ENCODE measurements at places on chromosomes 12 and 14.
A peak's percentile ranks its signal among the peaks of the same experiment; 100 is the strongest.

DNA sequence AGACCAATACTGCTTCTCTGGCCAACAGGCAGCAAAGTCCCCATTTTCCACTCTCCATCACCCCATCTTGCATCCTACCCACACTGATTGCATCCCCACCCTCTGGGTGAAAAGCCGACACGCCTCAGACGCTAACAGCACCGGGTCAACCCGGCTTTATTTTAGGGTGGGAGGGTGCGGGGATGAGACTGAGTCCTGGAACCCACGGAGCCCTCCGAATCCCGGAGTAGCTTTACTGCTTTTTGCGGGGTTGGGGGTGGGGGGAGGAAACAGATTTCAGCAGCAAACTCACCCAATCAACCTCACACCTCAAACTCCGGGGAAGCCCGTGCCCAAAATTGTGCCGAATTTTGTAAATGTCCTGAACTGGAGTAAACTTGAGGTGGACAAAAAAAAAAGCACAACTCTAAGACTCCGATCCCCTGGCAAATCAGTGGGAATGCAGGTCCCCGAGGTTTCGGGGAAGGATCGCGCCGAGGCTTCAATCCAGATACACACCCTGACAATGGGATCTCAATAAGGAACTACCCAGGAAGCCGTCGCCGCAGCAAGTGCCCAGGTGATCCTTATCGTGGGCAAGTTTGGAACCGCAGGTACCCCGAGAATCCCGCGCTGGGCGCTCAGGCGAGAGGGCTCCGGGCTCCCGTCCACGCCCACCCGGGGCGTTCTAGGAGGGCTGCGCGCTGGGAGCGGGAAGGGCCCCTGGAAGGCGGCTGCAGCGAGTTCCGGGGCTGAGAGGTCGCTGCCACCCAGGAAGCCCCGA is 1.1 kb downstream of the GCH1 start:
- no peak for DNase-seq

- DNase-seq, result no peak
Observed at GRCh38 chr12:55862286-55862685, 19.6 kb upstream of the MMP19 start.

- DNase-seq, result no peak
Observed at GRCh38 chr12:5258498-5258897, 173.4 kb upstream of the NTF3 start.

GRCh38 chr12:94228488-94228907 is 80.1 kb downstream of the PLXNC1 start:
- DNase-seq, result no peak

DNA sequence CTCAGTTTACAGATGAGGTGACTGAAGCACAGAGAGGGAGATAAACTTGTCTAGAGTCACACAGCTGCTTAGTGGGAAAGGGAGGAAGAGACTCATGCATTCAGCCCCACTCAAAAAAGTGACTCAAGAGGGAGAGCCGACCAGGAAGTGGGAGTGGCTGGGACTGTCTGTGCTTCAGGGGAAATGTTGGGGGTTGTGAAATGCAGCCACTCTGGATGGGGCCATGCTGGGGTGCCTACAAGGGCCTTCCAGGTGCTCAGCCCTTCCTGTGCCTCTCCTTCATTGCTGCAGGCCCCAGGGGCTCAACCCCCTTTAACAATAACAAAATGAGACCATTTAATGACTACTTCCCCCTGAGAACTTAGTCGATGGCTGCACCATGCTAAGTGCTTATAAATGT is 41.8 kb downstream of the CACNA1C start:
- no peak for DNase-seq

- DNase-seq, result peak; percentile 35
Observed at GRCh38 chr14:52663850-52664249, 31.5 kb downstream of the ERO1A start.

DNA sequence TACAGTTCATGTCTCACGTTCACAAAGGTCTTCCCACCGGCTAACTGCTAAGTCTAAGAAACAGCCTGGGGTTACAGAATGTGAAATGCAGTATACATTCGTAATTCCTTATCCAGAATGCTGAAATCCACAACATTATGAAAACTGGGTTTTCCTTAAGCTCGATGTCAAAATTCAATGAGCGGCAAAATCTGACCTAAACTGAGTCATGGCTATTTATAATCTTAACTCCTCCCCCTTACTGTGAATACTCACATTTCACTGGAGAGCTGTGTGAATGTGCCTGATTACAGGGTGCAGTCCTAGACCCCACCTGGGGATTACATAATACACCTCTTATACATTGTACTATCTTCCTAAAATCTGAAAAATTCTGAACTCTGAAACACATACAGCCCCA is 35.3 kb downstream of the STX2 start:
- no peak for DNase-seq

GRCh38 chr14:69328317-69328716 is 68.4 kb downstream of the GALNT16 start:
- DNase-seq, result no peak

DNA sequence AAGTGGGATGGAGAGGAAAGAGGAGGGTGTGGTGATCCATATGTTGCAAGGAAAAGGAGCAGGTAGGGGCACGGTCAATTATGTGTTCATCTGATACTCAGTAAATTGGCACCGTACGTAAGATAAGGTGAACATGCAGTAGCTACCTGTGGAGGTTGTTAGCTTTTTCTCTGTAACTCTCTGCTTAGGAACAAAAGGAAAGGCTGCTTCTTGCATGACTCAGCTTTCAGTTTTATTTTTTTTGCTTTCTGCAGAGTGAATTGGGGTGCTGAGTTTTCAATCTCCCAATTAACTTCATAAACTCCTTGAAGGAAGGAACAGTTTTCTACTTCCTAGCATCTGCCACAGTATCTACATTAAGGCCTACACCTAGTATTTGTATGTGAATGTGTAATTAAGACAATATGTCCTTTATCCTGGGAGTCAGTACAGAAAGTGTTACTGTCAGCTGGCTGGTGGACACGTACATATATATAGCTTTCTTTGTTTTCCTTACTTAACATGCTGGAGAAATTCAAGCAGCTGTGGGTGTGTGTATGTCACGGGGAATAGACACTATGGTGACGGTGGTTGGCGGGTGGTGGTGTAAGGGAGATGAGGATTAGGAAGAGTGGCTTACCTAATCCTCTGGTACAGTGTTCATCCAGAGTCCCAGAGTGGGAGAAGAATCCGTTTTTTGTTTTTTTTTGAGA is 40.1 kb upstream of the WNK1 start:
- DNase-seq, result no peak

DNA sequence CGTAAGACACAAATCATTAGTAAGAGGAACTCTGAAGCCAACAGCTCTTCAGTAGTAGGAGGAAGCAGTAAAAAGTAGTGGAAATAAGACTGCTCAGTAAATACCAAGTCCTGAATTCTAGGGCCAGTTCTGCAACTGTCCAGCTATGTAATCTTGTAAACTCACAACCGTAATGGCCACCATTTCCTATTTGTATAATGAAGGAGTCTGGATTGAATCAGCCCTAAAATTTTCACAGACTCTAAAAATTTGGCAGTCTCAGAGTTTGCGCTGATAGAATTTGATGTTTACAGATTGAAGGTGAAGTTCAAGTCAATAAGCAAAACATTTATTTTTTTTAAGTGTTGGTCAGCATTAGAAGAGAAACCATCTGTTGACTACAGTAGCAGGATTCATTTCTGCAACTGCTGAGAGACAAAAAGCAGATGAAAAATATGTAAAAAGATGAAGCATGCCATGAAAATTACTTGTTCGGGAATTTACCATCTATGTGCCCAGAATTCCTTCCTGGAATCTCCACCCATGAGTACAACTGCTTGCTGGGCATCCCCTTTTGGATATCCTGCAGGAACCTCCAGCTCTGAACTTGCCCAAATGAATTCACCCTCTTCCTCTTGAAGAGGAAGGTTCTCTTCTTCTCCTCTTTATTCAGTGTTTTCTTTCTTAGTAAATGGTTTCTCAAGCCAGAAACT is 47.5 kb downstream of the GALNT4 start:
- no peak for DNase-seq

DNA sequence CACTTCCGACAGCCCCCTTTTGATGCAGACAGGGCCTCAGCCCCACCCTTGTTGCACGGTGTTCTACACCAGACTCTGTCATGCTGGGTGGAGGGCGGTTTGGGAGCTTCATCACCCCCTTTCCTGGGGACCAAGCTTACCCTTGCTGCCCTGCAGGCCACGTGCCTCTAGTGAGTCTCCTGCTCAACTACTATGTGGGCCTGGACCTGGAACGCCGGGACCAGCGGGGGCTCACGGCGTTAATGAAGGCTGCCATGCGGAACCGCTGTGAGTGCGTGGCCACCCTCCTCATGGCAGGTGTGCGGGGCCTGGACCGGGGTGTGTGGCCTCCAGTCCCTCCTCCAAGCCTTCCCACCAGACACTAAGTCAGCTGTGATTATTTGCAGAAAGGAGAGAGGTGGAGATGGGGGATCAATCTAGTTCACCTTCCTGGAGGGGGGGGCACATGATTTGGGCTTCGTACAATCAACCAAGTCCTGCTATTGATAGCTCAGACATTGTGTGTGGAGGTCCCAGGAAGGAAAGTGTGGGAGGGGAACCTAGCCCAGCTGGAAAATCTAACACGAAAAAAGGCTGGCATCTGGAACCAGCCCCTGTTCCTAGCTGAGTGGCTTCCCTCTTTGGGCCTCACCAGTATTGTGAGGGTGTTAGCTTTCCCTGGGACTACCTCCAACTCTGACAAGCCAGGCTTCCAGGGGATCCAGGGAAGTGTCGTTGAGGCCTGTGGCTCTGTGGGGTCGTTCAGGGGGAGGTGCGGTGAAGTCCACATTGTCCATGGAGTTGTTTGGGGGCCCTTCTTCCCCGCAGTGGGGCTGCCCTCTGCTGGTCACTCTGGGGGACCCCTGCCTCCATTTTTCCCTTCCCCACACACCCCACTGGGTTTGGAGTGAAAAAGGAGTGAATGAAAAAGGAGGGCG is 1.6 kb downstream of the ANKRD33 start:
- no peak for DNase-seq

DNA sequence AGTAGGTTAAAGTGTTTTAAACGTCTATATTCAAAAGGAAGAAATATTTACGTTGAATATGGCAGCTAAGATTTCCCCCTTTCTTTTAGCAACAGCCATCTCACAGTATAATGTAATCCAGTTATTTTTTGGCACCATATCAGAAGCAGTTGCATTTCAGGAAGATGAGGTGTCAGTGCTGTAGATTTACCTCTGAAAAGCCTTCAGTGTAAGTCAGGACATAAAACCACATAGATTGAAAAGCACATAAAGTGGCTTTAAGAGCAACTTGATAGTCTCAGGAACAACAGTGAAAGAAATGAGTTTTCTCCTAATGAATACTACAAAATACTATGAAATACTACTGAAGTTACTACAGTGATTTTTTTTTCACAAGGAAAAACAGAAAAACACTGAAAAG is 6.9 kb downstream of the MLH3 start:
- DNase-seq, result no peak

GRCh38 chr12:119341020-119341419 is 6.5 kb downstream of the CCDC60 start:
- no peak for DNase-seq

DNA sequence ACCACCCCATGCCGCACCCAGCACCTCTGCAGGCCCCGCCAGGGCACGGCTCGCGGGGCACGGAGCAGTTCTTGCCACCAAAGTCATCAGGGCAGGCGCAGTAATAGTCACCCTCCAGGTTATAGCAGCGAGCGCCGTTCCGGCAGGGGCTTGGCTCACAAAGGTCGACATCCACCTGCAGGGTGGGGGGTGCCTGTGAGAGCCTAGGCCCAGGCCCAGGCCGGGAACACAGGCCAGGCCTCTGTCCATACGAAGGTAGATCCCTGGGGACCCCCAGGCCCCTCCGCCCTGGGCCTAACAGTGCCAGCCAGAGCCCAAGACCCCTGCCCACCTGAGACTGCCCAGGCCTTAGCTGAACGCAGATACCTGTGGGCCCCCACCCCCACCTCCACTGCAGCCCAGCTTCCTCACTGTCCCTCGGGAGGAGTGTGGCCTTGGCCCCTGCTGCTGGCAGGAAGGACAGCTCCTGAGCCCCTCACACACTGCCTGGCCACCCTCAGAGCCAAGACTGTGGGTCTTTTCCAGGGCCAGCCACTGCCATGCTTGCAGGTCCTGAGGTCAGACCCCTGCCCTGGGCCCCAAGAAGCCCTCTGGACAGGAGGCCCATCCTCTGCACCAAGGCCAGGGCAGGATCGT is 19.3 kb downstream of the JAG2 start:
- no peak for DNase-seq

- DNase-seq, result no peak
Observed at GRCh38 chr14:60178820-60179219, 13.6 kb upstream of the DHRS7 start.

GRCh38 chr12:96774496-96775256 is 132.4 kb upstream of the NEDD1 start:
- no peak for DNase-seq

GRCh38 chr12:121009741-121010140 is 6.5 kb downstream of the C12orf43 start:
- DNase-seq, result peak; percentile 14

- DNase-seq, result peak; percentile 31
Observed at GRCh38 chr14:40368314-40368713, 936.1 kb upstream of the FBXO33 start.

GRCh38 chr14:64303471-64303917 is 9.3 kb upstream of the ESR2 start:
- DNase-seq, result peak; percentile 69

GRCh38 chr12:124953689-124954405 is 35.1 kb downstream of the DHX37 start:
- no peak for DNase-seq

GRCh38 chr12:89085421-89085820 is 266.9 kb downstream of the DUSP6 start:
- no peak for DNase-seq

- no peak for DNase-seq
Observed at GRCh38 chr12:5230861-5231260, 187.2 kb downstream of the KCNA5 start.

DNA sequence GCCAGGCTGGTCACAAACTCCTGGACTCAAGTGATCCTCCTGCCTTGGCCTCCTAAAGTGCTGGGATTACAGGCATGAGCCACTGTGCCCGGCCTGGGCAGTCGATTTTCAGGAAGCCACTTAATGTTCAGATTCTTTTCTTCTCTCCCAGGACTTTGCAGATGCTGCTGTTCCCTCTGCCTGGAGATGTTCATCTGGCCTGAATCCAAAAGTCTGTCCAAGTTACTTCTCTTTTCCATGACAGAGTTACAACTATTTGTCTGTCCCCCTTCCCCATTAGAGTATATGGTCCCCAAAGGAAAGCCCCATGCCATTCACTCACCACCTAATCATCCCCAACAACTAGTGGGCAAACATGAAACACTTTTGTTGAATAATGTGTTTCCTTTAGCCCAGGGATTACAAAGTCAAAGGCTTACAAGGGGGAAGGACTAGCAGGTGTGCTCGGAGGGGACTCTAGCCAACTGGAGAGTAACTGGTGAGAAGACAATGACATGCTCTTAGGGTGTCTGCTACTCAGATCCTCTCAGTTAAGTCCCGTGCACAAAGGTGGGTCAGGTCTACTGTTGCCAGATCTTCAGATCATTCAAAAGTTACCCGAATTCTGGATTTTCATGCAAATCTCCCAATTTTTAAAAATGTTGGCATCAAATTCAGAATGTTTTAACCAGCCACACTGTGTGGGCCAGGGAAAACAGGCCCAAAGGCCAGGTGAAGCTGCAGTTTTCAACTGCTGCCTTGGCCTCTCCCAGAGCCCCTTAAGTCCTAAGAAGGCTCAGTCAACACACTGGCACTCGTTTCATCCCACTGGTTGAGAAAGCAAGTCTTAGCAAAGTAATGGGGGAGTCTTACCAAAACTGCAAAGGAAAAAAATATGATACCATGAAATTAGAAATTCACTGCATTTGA is 29.6 kb downstream of the NUDT4 start:
- no peak for DNase-seq

- no peak for DNase-seq
Observed at GRCh38 chr12:85617307-85618091, 218.7 kb downstream of the RASSF9 start.

- no peak for DNase-seq
Observed at GRCh38 chr14:52095794-52096193, 26.9 kb upstream of the NID2 start.

Data from NCI-H2081 (cell line).